AG20443 (cell line): ENCODE measurements at places on chromosomes 4 and X.

DNA sequence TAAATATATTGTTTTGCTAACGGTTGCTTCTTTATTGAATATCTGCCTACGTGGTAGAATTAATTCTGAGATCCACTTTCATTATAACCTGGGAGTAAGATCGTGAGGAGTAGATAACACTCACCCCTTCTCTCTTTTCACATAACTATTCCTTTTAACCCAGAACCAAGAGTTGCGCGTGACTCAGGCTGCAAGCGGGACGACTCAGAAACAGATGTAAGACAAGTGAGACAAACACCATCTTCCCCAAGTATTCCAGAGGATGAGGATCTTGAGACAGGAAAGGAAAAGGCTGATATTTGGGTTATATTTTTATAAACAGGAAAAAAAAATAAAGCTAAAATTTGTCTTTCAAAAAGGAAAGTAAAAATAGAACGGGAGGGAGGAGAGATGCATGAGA, 318.8 kb upstream of the NOCT start:
- DNase-seq = no peak

DNA sequence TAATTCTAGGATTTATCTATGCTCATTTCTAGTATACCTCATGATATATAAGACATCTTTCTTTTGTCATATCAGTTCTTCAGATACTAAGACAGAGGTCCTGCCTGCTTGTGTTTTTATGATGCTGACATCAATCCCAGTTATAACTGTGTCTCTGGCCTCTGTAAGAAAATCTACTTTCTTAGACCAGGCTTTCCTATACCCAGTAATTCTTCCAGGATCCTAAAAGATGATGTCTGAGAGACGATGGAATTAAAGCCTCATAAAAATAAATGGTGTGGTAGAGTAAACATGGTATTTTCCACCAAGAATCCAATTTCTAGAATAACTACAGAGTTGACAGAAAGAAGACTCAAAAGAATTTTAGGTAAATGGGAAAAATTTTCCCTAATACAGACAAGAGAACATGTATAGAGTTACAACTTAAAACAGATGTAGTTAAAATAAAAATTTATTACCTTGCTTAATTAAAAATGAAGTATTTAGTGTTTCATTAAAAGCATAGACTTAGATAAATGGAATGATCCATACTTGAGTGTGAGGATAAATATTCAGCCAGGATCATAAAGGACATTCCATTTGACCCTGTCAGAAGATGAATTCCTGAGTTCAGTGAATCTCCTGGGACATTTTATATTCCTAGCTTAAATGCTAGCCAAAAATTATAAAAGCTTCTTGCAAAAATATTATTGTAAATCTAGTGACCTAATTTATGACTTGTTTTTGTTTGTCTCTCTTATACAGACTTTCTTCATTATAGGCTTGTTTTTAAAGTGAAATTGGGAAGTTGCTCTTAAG, 137.4 kb downstream of the PDLIM5 start:
- peak; percentile 19 for DNase-seq

GRCh38 chr4:131603705-131604104, 1545.4 kb upstream of the PCDH10 start:
- DNase-seq = no peak

- no peak for DNase-seq
Measured at GRCh38 chr4:76376534-76376933, 44.4 kb downstream of the CCDC158 start.

DNA sequence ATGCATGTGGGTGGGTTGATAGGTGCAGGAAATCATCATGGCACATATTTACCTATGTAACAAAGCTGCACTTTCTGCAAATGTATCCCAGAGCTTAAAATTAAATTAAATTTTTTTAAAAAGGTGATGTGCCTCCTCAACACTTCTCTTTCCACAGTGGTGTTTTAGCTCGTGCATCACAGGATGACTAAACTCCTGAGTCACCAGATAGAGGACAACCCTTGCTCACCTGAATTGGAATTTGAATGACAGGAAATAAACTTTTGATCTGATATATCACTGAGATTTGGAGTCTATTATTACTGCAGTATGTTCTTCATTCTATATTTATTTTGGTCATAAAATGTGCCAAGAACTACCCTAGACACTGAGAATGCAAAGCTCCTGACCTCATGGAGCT, 185.3 kb downstream of the MAPK10 start:
- DNase-seq = no peak

DNA sequence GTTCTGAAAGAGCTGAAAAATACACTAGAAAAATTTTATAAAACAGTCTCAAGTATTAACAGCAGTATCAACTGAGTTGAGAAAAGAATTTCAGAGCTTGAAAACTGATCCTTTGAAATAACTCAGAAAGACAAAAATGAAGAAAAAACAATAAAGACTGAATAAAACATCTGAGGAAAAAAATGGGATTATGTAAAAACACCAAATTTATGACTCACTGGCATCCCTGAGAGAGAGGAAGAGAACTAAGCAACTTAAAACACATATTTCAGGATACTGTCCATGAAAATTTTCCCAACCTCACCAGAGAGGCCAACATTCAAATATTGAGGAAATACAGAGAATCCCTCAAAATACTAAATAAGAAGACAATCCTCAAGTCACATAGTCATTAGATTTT, 22.9 kb downstream of the PABPC4L start:
- DNase-seq = no peak

GRCh38 chr4:166386491-166387360, 513.7 kb downstream of the TLL1 start:
- DNase-seq = no peak

DNA sequence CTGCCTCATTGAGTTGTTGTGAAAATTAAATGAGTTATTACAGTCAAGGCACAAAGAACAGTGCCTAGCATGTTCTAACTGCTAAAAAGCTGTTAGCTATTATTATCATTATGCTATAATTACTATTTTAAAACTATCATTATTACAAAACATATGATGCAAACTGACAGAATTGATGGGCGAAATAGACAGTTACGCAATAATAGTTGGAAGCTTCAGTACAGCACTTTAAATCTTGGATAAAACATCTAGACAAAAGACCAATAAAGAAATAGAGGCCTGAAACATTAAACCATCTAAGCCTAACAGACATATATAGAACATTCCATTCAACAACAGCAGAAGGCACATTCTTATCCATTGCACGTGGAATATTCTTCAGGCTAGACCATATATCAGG, 73.0 kb downstream of the TAB3 start:
- no peak for DNase-seq

- DNase-seq = no peak
Measured at GRCh38 chr4:119508281-119508680, 120.3 kb downstream of the PDE5A start.
